Body of pancreas (tissue), 4 donors: ENCODE measurements at places on chromosomes 6 and 20.

GRCh38 chr6:14243597-14243996 lies 126.0 kb downstream of the CD83 start:
- DNase-seq, result no peak

- DNase-seq, result no peak
These were observed 15.1 kb downstream of the RTN4IP1 start for GRCh38 chr6:106614166-106614565.

DNA sequence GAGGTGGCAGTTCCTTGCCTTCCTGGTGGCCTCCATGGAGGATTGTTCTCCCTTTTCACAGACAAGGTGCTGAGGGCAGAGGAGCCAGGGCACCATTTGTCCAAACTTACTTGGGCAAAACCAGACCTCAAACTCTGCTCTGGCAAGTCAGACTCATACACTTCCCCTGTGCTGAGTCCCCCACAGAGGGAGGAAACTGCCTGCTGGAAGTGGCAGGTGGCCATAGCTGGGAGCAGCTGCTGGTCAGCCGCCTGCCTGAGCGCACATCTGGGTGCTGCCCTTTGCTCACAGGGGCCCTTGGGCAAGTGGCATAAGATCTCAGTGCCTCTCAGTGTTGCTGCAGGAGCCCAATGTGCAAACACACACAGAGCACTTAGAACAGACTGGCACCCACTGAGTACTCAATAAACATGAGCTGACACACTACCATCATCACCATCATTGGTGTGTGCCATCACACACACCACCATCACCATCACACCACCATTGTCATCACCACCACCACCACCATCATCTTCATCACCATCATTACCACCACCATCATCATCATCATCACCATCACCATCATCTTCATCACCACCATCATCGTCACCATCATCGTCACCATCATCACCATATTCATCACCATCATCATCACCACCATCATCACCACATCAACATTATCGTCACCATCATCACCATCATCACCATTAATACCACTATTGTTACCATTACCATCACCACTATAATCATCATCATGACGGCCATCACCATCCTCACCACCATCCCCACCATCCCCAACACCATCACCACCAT lies 17.6 kb downstream of the NOL4L start:
- DNase-seq, result no peak

DNA sequence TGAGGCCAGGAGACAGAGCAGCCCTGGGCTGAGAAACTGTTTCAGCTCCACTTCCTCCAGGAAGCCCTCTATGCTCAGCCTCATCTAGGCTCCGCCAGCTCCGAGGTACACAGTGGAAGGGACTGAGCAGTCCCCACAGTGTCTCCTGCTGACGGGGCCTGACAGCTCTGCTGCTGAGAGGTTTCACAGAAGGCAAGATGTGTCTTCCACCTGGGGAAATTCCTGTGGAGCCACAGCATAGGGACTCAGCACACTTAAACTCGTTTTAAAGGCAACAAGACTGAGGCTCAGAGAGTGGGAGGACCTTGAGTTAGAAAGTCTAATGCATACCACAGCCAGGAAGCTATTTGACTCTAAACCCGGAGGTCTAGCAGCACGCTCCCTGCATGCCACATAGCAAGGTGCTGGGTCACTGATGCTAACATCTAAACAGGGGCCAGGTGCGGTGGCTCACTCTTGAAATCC lies 6.8 kb downstream of the ADA start:
- no peak for DNase-seq

- DNase-seq, result no peak
These were observed 211.0 kb downstream of the MOXD1 start for GRCh38 chr6:132190097-132190814.

- no peak for DNase-seq
These were observed 176.6 kb upstream of the PTPRK start for GRCh38 chr6:128696691-128697689.

DNA sequence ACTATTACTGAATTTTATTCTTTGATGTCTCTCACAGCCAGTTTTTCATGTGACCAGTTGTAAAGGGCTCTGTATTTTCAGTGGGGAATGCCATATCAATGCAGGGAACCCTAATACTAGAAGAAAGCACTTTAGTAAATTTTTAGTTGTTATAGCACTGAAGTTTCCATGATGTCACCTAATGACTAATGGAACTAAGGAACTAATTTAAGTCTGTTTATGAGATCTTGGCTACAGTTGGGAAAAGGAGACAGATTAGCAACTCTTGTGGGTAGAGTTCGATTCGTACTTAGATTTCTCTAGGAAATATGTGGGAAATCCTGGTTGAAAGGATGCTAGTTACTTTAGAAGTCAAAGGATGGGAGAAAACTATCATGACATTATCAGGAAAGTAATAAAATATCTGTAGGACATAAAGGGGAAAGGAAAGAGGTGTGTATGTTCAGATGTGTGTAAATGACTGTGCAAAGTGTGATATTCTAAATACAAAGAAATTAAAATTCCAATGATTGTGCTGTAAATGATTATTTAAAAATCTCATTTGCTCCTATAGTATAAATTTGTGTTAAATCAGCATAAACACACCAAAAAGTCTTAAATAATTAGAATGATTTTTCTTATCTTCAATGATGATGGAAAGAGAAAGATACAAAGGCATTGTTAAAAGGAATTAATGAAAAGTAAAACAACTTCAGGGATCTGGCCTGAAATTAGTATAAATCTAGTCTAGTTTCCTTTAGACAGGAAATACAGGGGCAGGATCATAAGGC lies 103.4 kb downstream of the LRRC1 start:
- no peak for DNase-seq

GRCh38 chr6:135624402-135625295 lies 127.1 kb upstream of the AHI1 start:
- no peak for DNase-seq

- DNase-seq, result no peak
These were observed 61.7 kb upstream of the EYA4 start for GRCh38 chr6:133179481-133179880.

DNA sequence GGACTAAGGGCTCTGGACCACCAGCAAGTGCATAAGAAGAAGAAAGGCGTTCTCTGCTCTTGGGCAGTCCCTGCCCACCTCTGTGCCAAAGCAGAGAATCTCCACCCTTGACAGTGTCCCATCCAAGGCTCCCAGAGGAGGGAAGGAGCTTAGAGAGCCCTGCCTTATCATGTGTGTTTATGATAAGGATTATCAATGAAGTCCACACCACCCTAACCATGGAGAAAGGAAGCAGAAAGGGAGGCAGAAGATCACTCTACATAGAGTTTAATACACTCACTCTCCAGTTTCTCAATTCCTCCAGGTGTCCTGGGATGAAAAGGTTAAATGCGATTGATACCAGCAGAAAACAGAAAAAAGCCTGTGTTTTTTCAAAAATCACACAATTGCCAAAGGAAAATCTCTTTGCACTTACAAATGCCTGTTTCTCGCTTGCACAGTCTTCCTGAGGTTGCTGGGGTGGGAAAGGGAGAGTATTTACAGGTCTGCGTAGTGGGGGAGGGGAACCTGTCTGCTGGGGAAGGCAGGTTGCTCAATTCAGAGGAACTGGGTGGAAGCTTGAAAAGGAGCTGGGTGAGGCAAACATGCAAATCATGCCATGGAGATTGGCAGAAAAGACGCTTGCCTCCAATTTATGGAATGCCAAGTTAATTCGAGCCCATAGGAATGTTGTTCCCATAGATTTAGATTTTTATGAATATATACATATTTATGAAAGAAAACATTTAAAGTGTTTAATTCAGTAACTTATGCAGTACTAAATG lies 104.0 kb downstream of the EYA2 start:
- no peak for DNase-seq

GRCh38 chr6:103925317-103925716 lies 934.4 kb downstream of the HACE1 start:
- no peak for DNase-seq

- DNase-seq, result peak; percentile 61
These were observed 26.0 kb downstream of the PTGIS start for GRCh38 chr20:49541733-49542513.

GRCh38 chr6:32177183-32177787 lies 920 bp upstream of the RNF5 start:
- no peak for DNase-seq

DNA sequence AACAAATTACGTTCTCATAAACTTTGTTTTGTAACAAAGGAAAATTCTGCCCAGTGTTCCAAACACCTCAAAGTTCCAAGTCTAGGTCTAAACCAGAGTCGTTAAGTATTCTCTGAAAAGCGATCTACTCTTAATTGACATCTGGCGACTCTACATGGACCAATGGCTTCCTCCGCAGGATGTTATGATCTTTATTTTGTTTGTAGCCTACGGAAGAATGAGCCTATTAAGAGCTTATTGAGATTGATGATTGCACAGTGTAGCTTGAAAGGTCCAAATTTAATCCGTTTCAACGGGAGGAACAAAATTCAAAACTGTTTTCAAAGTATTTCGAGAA lies 61.1 kb downstream of the FAM217A start:
- DNase-seq, result no peak

GRCh38 chr20:63096681-63097335 lies 90.0 kb upstream of the BHLHE23 start:
- peak; percentile 2 for DNase-seq

- DNase-seq, result no peak
These were observed at the start of gene TUBB1 for GRCh38 chr20:59019217-59019616. TUBB1 (plus strand) TSS chr20:59019429; CDS start chr20:59019523, 94 bp downstream.

- DNase-seq, result no peak
These were observed 119.8 kb downstream of the SGK1 start for GRCh38 chr6:134198093-134198492.

DNA sequence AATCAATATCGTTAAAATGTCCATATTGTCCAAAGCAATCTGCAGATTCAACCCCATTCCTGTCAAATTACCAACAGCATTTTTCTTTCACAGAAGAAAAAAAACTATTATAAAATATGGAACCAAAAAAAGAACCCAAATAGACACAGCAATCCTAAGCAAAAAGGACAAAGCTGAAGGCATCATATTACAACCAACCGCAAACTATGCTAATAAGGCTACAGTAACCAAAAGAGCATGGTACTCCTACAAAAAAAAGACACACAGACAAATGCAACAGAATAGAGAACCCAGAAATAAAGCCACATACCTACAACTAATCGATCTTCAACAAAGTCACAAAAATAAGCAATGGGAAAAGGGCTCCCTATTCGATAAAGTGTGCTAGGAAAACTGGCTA lies 49.2 kb downstream of the RNGTT start:
- no peak for DNase-seq

DNA sequence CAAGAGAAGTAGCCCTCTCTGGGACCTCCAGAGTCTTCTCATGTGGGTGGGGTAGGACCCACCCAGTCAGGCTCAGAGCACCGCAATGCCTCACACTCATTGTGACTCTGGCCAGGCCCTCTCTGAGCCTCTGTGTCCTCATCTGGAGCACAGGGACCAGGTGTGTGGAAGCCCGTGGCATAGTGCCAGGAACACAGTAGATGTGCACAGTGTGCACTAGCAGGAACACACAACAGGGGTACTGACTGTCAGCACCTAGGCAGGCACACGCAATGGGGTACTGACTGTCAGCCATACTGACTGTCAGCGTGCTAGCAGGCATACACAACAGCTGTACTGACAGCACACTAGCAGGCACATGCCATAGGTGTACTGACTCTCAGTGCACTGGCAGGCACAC lies 2.0 kb upstream of the STMN3 start:
- DNase-seq, result no peak

DNA sequence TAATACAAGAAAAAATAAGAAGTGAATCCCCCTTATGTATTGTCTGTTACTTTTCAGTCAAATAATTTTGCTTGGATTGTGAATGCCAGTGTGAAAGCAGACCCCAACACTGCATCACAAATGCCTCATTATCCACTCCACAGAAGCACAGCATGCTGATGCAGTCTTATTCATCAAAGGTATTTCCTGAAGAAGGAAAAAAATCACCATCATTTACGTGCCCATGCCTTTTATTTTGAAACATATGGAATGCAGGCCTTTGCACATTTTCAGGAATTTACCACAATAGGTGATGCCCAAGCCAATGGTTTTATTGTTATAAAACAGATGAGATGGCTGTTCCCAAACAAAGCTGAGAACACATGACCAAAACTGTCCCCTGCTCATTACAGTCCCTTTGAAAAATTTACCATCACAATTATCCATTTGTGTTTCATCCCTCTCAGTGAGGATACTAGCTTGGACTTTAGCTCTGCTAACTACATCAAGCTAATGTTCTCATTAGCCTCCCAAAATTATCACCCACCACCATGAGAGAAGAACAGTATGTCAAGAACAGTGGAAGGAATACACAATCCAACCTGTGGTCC lies 180.6 kb upstream of the HTR1E start:
- no peak for DNase-seq

GRCh38 chr20:41316051-41316450 lies 1.5 kb downstream of the ZHX3 start:
- no peak for DNase-seq

- no peak for DNase-seq
These were observed 44.4 kb downstream of the ZNF292 start for GRCh38 chr6:87199787-87200186.

- DNase-seq, result no peak
These were observed 55.7 kb upstream of the FERMT1 start for GRCh38 chr20:6178537-6178936.

GRCh38 chr6:72080260-72080941 lies 194.1 kb downstream of the RIMS1 start:
- no peak for DNase-seq

DNA sequence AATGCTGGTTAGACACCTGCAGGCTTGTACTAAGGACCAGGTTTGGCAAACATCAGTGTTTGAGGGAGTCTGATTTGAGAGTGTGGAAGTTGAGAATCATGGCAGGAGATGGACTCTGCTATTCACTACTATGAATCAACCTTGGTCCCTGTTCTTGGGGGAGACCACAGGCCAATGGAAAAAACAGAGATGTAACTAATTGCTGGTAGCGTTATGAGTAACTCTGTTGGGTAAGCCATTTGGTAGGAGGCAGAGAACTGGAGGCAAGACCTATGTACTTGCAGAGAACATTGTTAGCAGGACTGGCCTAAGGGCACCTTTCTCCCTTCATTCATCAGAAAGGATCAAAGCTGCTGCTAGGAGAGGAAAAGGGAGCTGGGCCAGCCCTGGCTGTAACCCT lies 8.3 kb upstream of the WFDC2 start:
- no peak for DNase-seq

- no peak for DNase-seq
These were observed 5.9 kb downstream of the AARS2 start for GRCh38 chr6:44307217-44307616.

DNA sequence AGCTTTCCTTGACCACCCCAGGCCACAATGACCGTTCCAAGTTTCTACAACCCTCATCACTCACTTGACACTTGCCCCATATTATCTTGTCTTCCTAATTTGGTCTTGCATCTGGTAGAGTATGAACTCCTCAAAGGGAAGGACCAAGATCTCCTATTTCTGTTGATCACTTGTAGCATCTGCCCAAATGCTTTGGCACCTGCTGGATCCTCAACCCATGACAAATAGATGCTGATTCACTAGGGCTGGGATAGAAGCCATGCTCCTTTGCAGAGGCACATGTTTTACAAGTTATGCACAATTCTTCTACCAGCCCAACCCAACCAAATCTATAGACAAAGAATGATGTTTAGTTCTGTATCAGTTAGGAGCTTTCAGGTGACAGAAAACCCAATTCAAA lies 110.7 kb downstream of the UNC5CL start:
- DNase-seq, result no peak

GRCh38 chr6:165573671-165574070 lies 89.4 kb downstream of the PDE10A start:
- peak; percentile 65 for DNase-seq

GRCh38 chr6:146177785-146178184 lies 148.9 kb downstream of the GRM1 start:
- DNase-seq, result no peak
